ENCODE measurements at places on chromosomes 12 and 14.

DNA sequence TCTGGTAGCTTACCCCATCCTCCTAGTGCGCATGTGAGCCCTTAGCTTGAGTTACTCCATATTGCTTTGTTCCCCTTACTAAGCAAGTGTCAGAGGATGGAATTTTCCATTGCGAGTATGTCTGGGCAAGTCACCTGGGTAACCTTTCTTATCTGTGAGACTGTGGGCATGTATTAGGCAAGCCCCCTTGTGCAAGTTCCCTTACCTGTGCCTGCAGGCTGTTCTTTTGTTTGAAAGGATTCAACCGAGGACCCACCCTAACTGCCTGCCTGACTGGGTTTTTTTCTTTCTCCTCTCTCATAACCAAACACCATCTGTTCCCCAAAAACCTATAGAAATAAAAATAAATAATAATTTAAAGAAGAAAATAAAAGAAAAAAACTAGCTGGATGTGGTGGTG, 22.3 kb upstream of the PPP2R5E start:
- no peak for DNase-seq

DNA sequence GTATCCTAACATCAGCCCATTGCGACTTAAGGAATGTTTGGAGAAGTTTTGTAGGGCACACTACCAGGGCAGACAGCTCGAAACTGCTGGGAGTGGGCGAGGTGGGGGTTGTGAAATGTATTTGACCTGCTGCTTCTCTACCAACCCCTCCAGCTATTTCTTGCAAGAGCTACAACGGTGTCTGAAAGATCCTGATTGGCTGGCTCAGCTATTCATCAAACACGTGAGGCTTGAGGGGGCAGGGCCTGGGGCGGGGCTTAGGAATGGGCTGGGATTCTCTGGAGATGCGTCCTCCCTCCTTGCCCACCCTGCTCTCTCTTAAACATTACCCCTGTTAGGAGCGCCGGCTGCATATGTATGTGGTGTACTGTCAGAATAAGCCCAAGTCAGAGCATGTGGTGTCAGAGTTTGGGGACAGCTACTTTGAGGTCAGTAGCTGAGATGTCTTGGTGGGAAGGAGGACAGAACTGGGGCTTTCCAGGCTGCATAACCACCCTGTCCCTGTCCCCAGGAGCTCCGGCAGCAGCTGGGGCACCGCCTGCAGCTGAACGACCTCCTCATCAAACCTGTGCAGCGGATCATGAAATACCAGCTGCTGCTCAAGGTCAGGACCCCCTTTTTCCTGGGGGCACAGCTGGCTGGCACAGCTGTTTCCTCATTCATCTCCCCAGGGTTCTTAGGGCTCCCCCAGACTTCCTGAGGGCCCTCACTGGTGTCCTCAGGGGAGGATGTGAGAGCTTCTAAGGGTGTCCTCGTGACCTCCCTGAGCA, 3.1 kb downstream of the ARHGEF25 start:
- DNase-seq: no peak

DNA sequence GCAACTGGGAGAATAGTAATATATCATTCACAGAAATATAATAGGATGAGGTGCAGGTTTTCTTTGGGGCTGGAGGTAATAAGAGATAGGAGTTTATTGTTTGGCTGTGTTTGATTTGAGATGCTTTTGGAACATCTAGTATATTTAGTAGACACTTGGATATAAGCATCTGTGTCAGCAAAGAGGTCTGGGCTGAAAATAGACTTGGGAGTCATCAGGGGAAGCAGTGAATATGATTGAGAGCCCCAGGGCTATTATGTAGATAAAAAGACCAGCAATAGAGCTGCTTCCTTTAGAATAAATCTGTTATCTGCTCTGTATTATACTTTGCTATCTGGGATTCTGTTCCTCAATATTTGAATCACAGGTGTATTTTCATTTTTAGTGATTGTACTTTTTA, 36.6 kb downstream of the SPATA7 start:
- DNase-seq: no peak

DNA sequence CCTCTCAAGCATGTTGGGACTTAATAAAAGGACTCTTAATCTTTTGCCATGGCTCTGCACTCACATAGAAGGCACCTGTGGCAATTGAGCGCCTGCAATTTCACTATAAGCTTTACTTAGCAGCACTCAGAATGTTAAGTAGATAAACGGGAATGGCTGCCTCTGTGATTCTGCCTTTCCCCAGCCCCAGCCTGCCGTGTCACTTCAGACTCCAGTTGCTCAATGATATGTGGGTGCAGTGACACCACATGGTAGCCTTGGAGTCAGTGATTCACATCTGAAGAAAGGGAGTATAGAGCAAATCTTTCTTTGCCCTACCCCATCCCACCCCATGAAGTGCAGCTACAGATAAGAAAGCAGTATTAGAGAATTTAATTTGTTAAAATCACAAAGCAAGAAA, 96.1 kb downstream of the ZFC3H1 start:
- no peak for DNase-seq

DNA sequence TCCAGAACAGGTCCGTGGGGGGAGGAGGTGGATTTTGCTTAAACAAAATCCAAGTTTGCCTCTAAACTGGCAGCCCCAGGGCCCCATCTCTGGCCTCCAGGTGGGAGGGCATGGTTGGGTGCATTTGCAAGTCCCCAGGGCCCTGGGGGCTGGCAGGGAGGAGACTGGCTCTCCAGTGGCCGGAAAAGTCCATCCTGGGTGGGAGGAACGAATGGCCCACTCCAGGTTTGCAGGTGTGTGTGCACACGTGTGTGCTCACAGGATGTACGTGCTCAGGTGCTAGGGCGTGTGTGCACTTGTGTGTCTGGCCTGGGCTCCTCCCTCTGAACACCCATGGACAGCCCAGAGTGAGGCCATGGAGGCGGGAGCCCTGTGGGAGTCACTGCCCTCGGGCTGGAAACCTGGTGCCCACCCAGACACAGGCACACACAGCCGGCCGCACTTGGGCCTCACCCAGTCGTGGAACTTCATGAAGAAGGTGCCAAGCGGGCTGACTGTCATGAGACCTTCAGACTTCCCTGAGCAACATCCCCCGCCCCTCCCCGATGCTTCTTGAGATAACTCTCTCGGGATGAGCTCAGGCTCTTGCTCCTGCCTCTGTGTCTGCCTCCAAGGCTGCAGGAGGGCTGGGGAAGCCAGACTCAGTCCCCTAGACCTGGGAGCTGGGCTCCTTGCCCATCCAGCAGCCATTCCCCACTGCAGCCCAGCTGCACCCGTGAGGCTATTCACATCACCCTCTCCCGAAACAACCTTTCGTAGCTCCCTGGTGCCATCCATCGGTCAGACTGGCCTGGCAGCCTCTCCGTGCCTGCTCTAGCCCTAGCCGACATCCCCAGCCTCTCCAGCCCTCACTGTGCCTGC, 9.4 kb downstream of the AHNAK2 start:
- DNase-seq: no peak

GRCh38 chr12:66664076-66664475, 14.8 kb downstream of the GRIP1 start:
- DNase-seq: no peak

DNA sequence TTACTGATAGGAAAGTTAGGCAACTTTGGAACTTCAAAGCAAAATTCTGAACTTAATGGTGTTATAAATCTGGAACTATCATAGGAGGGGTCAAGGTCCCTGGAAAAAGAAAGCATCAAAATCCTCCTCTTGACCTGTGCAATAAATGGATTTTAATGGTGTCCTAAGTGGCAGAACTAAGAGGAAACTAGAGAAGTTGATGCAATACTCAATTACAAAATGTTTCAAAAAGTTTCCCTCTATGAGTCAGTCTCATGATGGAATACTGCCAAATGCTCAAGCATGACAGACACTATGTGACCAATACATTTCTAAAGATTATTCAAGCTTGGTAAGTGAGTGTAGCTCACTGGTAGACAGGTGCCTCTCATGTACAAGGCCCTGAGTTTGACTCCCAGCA, 47.7 kb upstream of the ERGIC2 start:
- DNase-seq: no peak

- DNase-seq: no peak
Measured at GRCh38 chr12:122975790-122976647, 975 bp downstream of the OGFOD2 start.
